Activated CD4-positive, CD25-positive, alpha-beta regulatory T cell (primary cell): ENCODE measurements at places on chromosomes 5 and 9.

GRCh38 chr9:15873573-15874177 lies 320.8 kb downstream of the CCDC171 start:
- no peak for DNase-seq

GRCh38 chr5:35823347-35824098 lies 33.2 kb upstream of the IL7R start:
- no peak for DNase-seq

GRCh38 chr5:7902201-7902600 lies 33.3 kb downstream of the MTRR start:
- DNase-seq: no peak

DNA sequence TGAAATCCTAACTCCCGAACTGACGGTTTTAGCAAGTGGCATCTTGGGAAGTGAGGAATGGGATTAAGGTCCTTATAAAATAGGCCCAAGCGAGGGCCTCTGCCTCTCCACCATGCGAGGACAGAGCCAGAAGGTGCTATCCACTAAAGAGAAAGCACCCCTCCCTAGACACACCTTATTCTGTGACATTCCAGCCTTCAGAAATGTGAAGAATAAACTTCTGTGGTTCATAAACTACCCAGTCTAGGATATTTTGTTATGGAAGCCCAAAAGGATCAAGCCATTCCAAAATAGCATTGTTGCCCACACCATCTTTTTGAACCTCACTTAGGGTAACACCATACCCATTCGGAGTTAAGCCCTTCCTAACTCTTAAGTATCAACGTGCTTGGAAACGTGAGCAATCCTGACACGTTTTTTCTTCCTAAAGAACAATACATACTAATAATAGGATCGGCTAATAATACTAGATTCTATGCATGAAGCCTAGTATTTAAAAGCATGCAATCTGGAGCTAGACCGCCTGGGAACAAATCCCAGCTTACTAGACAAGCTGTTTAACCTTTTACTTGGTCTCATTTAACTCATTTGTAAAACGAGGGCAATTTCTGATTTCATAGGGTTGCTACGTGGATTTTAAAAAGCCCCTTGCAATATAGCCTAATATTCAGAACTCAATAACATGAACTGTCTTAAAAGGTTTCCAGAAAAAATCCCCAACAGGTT lies 1.1 kb upstream of the SMC2 start:
- DNase-seq: no peak

GRCh38 chr5:133420440-133421301 lies 191.7 kb downstream of the FSTL4 start:
- DNase-seq: no peak
